RCC 7860 (cell line): ENCODE measurements at places on chromosomes 16 and 17.
A peak's percentile ranks its signal among the peaks of the same experiment; 100 is the strongest.

- no peak for DNase-seq
Measured at GRCh38 chr17:73969956-73970355, 233.5 kb upstream of the RPL38 start.

- peak; percentile 8 for DNase-seq
Measured at GRCh38 chr16:86761111-86762031, 183.0 kb downstream of the FOXL1 start.

DNA sequence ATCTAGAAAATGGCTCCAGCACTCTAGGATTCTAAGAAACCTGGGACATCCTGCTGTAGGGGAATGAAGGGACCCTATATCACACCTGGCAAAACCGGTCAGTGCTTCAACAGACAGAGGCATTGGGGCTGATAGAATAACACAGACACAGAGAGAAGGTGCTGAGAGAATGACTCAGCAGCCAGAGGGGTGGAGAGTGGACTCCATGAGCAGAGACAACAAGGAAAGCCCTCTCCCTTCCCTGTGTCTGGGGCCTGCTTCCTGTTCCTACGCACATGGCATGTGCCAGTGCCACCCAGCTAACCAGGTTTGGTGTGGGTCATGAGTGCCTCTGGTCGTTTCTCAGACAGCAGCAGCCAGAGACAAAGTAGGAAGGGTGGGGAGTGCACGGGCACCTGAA, 140.3 kb downstream of the CCT6B start:
- no peak for DNase-seq

GRCh38 chr16:66904428-66904845, 14.2 kb downstream of the CDH16 start:
- no peak for DNase-seq

- DNase-seq, result no peak
Measured at GRCh38 chr17:77645072-77646045, 313.1 kb upstream of the TNRC6C start.

GRCh38 chr17:46179375-46179999, 13.7 kb downstream of the KANSL1 start:
- no peak for DNase-seq

- DNase-seq, result no peak
Measured at GRCh38 chr16:10964891-10965326, 20.5 kb downstream of the CLEC16A start.

- no peak for DNase-seq
Measured at GRCh38 chr17:1229900-1230501, 40.2 kb upstream of the BHLHA9 start.

DNA sequence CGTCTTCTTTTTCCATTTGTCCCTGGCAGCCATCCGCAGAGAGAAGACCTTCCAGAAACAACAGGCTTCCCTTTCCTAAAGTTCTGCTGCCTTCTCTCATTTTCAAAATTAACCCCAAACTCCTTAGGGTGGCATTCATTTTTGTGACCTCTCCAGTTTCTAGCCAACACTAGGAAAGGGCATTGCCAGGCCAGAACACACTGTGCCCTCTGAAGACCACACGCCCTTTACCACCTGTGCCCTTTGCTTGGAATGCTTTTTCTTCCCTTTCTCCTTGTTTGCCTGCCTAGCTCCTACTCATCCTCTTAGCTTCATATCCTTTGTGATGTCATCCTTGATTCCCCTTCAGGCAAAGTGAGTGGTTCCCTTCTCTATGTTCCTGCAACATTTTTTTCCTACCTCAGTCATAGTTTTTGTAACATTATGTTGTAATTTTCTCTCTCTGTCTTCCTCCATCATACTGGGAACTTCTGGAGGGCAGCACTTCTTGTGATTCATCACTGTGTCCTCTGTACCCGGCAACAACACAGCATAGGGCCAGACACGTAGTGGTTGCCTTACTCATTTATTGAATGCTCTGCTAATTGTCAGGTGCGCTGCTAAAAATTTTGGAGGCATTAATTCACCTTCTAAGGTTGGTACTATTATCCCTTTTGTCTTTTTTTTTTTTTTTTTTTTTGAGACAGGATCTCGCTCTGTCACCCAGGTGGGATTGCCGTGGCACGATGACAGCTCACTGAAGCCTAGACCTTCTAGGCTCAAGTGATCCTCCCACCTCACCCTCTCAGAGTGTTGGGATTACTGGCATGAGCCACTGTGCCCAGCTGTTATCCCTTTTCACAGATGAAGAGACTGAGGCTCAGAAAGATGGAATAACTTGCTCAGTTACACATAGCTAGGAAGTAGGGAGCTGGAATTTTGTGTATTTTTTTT, 1.0 kb downstream of the KAT8 start:
- peak; percentile 14 for DNase-seq
